ENCODE measurements at places on chromosomes 5 and 9.

GRCh38 chr9:136060671-136061371, 34.3 kb downstream of the NACC2 start:
- peak; percentile 8 for DNase-seq

DNA sequence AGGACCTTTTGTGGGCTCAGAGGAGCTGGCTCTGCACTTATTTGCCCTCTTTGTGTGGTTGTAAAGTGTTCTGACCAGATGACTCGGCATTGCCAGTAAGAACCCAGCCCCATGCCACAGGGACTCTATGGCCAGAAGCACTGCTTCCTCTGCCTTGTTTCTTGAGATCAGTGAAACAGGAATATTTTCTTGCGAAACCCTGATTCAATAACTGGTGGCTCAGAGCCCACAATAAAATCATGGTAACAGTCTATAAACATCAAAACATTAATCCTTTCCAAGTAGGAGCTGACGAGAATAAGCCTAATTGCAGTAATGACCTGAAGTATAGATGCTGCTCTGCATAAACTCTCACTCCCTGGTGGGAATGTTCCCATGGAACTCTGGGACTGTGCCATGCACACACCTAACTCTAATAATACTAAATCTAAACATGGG, 344.3 kb downstream of the ZNF608 start:
- DNase-seq: no peak

- no peak for DNase-seq
Observed at GRCh38 chr9:135048758-135049444, 38.6 kb upstream of the OLFM1 start.

- no peak for DNase-seq
Observed at GRCh38 chr5:43530648-43531047, 15.7 kb upstream of the C5orf34 start.

- DNase-seq: no peak
Observed at GRCh38 chr5:121429761-121430160, 421.9 kb upstream of the FTMT start.

DNA sequence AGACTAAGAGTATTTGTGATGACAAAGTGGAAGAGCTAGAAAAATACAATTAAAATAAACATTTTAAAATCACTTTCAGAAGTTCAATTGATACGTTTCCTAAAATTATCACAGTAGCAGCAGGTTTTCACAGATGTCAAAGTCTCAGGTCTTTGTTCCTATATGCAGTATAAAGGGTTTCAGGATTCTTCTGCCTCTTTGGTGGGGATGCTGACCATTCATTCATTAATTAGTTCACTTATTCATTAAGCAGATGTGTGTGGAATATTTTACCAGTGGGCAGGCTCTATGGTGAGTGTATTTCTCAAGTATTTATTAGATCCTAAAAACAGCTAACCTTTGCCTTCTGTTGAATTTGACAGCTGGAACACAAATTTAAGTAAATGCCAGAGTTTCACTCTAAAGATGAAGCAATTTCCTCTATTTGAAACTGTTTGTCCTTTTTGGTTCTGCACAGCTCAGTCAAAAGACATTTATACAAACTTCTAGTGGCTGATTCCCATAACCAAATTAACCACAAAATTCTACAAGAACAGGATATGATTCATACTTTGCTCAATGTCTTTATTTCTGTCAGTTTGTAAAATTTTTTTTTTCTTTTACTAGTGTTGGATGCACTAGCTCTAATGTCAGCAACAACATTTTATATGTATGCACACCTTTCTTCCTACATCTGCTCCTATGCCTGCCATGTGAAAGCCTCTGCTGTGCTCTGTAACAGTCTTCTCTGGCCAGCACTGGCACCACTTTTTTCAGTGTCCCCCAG, 75.9 kb upstream of the PRR16 start:
- no peak for DNase-seq

DNA sequence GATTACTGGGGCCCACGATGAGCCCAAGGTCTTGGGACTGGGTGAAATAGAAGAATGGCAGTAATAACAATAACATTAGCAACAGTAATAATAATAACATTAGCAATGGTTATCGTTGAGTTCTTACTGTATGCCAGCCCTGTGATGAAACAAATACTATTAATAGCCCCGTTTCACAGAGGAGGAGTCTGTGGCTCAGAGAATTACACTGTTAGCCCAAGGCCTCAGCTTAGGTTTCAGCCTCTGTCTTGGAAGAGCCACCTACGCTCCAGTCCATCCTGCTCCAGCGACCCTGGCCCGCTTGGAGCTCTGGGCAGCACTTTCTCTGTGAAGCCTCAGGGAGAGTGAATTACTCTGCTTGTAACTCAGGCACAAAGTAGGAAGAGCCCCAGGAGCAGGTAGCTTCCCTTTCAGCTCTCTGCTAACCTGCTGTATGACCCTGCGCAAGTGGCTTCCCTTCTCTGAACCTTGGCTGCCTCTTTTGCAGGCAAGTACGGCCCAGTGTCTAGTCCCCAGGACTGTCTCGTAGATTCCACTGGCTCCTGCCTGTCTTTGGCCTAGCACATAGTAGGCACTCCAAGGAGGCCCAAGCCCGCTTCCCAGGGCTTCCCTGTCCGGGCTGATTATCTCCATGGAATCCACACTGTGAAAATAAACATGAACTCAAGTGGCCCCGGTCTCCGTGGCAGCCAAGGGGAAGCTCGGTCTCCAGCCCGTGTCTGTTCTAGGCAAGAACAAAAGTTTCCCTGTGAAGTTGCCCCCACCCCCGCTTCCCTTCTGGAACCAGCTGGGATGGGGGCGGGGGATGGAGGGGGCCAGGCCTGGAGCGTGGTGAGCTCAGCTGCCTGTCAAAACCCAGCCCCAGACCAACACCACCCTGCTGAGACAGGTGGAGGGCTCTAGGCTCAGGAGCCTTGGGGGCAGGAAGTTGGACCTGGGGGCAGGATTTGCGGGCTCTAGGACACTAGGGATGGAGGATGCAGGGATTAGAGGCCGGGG, 26.2 kb upstream of the LMX1B start:
- no peak for DNase-seq

DNA sequence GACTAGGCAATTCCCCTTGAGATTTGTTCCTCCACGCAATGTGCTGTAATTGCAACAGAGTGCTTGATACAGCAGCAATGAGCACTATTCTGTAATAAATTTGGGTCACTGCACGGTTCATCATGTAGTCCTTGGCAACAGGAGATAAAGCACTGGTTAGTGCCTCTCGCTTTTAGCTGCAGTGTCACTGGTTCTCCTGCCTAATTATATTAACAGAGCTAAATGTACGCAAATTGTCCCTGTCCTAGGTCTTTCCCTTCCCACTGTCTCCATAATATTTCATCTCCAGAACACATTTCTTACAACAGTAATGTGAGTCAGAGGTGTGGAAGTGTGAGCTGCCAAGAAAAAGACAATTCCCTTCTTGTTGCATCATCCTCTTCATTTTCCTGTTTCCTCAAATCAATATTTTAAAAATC, 553.1 kb downstream of the ZNF608 start:
- no peak for DNase-seq

DNA sequence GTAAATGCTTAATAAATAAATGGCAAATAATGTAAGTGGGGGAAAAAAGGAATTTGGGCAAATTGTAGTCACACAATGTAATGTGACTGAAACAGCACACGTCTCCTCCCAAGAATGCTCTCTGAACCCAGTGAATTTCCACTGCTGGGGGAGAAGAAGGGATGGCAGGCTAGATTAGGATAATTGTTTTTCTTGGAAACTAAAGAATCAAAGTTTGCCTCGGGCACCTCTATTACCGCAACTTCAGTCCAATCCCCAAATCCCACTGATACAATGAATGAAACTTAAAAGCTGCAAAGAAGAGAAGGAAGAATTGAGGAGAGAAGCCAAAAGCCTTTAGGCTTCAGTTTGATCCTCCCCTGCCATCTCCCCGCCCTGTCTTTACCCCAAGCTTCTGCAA, 423.2 kb upstream of the PAPPA start:
- no peak for DNase-seq

GRCh38 chr5:122150215-122150614, 20.9 kb downstream of the ZNF474 start:
- DNase-seq: no peak

Data from gastrocnemius medialis (tissue), 4 donors.